Fibroblast of skin of right biceps (primary cell): ENCODE measurements at places on chromosomes 5 and 9.

DNA sequence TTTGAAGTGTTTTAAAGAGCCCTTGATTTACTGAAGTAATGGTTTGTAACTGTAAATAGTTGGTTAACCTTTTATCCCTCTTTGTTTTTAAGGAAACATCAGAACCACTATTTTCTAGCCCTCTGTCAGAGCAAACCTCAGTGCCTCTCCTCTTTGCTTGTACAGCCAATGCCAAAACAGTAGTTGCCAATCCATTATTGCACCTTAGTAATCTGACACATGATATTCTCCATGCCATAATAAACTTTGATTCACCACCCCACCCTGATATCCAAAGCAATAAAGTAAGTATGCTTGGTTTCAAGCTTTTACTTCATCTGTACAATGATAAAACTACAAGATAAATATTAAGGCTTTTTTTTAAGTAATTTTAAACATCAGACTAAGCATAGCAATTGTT lies 100.8 kb downstream of the DMXL1 start:
- DNase-seq, result no peak

GRCh38 chr9:98605116-98605515 lies 103.6 kb downstream of the GABBR2 start:
- no peak for DNase-seq

GRCh38 chr9:114806526-114806900 lies 674 bp upstream of the TNFSF15 start:
- DNase-seq, result no peak

DNA sequence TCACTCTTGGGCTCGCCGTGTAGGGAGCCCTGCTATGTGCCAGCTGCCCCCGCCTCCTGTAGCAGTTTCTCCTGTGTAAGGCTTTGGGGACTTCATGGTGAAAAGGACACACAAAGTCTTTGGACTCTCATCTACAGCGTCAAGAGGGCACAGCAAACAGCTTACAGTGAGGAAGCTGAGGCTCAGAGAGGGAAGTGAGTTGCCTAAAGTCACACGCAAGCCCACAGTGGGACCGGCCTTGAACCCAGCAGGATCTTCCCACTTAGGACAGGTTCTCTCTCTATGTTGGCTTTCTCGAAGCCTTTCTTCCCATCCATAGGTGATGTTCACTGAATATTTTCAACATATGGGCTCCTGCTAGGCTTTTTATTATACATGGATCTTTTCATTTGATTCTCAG lies 9.8 kb upstream of the PRRX2 start:
- no peak for DNase-seq

DNA sequence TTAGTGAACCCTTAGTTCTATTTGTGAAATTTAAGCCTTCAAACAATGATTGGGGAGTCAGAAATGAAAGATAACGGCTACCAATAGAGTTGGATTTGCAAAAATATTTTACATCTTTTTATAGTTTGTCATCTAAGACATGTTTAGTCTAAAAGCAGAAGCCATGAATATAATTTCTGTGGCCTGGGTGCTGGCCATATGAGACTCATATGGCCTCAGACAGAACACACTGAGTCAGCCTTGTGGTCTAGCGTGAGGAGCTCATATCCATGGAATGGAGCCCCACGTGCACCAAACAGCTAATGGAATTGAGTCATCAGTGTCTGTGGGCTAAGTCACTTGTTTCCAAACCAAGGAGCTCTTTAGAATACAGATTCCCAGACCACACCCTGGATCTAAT lies 240.7 kb upstream of the NREP start:
- peak; percentile 100 for DNase-seq

GRCh38 chr9:130199605-130200004 lies 27.4 kb downstream of the NCS1 start:
- DNase-seq, result peak; percentile 64

- DNase-seq, result no peak
Observed at GRCh38 chr5:45437752-45438151, 258.4 kb downstream of the HCN1 start.

- no peak for DNase-seq
Observed at GRCh38 chr5:159241946-159242552, 21.0 kb upstream of the UBLCP1 start.

GRCh38 chr9:523444-523843 lies 308.8 kb downstream of the DOCK8 start:
- no peak for DNase-seq

GRCh38 chr5:75081510-75081909 lies 29.2 kb upstream of the GCNT4 start:
- DNase-seq, result no peak

GRCh38 chr5:154138701-154139100 lies 51.8 kb upstream of the GALNT10 start:
- DNase-seq, result peak; percentile 11

DNA sequence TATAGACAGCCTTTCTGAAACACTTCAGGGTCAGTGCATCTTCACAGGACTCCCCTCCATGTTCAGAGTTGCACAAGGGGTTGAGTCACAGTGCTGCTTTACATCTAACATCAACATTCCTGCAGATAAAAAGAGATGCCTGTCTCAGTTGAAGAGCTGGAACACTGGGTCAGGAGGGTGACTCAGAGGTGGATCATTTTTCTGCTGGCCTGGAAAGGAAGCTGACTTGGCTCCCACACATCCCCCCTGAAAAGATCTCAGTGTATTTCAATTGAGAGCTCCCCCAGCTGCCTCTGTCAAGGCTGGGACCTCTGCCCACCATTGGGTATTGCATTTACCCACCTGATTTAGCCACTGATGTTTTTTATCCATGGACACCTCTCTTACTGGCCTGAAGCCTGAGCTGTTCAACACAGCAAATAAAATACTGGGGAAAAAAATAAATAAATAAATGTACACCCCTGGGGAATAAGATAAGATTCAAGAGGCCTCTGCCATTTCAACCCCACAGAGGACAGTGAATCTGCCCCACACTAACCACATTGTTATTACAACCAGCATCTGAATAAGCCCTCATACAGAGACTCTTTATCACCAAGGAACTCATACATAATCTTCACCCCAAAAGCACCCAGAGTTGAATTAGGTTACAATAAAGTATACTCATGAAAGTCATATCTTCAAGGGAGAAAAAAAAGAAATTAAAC lies 716.4 kb downstream of the SEMA5A start:
- peak; percentile 99 for DNase-seq

DNA sequence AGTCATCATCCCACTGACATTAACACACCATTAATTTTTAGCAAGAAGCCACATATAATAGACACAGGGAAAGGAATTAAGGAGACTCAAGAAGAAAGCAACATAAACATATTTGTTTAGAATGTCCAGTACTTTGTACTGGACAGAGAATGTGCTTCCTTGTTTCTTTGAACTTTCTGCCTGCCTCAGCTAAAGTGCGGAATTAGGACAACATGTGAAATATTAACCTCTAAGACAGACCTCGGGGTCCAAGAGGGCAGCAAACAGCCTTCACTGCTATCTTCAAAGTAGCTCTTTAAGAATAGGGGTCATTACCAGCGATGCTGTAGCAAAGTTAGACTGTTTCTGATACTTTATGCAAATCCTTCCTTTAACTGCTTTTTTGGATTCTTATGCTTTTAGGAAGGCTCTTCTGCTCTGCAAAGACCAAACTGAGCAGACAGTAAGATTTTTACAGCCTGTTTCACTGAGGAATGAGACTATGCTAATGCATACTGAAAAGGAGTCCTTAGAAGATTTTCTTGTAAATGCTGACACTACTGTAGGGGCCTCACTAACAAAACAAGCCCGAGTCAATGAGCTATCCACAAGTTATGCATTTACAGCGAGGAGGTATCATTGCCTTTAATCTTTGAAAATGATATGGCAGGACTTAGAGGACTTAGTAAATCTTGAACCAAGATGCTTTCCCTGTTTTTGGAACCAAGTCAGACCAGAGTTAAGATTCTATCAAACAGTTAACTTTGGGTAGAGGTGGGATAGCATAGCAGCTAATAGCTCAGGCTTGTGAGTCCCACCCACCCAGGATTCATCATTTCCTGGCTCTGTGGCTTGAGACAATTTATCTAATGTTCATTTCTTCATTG lies 23.8 kb downstream of the DAB2 start:
- peak; percentile 72 for DNase-seq

GRCh38 chr5:168364750-168365550 lies 73.5 kb downstream of the WWC1 start:
- DNase-seq, result peak; percentile 62

- DNase-seq, result no peak
Observed at GRCh38 chr9:125472562-125472925, 210.9 kb downstream of the GAPVD1 start.

DNA sequence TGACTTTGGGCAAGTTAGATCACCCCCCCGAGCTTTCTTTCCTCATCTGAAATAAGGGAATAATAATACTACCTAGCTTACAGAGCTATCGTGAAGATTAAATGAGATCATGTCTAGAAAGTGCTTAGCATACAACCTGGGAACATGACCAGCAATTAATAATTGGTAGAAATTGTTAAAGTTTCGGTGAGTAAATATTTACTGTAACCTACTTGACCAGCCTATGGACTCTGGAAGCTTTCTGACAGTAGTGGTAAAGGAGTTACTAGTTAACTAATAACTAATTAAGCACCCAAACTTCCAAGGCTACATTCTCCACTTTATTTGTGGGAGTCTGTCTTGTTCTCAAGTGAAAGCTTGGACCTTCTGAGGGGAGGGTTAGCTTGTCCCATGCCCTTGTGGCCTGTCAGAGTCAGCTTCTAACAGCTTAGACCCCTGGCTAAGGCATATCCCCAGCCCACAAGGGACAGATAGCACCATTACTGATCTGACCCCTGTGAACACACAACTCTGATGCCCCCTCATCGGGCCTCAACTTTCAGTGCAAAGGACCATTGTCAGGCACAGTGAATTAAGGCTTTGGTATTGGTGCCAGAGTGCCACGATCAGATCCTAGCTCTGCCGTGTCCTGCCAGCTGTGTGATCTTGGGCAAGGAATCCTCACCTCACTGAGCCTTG lies 58.7 kb upstream of the SAP30L start:
- DNase-seq, result no peak

- peak; percentile 74 for DNase-seq
Observed at GRCh38 chr9:3043369-3043768, 199.5 kb upstream of the PUM3 start.

GRCh38 chr5:131364507-131365050 lies 100.7 kb downstream of the CDC42SE2 start:
- no peak for DNase-seq

GRCh38 chr5:140225396-140225795 lies 50.4 kb downstream of the CYSTM1 start:
- DNase-seq, result no peak

DNA sequence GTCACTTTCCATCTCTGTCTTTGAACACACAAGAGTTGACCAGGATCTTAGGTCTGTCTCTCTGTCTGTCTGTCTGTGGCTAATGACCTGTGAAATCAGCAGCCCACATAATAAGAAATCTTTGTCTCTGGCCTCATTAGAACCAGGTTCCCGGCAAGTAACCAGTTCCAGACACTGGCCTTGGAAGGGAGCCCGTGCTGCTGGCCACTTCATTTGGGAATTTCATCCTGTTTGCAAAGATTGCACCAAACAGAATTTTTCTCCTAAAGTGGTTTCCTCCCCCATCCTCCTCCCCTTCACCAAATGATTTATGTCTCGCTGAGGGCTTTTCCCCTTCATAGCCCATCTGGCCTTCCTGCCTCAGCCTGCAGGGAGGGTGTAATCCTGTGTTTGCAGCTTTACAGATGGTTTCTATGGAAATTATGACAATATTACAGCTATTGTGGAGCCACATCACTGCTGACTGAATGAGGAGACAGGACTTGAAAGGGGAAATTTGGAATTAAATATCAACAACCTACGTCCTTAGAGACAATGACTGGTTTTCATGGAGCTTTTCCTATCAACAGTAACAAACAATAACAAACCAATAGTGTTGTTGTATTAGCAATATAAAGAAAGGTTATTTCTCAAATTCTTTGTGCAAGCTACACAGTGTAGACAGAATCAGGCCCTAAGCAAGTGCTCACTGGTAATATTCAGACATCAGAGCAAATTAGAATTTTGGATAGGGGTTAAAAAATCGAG lies 25.7 kb downstream of the DPYSL3 start:
- peak; percentile 99 for DNase-seq

- DNase-seq, result no peak
Observed at GRCh38 chr5:122371511-122372151, 59.6 kb downstream of the SNCAIP start.

GRCh38 chr9:93077811-93078210 lies 18.2 kb upstream of the CARD19 start:
- DNase-seq, result no peak

DNA sequence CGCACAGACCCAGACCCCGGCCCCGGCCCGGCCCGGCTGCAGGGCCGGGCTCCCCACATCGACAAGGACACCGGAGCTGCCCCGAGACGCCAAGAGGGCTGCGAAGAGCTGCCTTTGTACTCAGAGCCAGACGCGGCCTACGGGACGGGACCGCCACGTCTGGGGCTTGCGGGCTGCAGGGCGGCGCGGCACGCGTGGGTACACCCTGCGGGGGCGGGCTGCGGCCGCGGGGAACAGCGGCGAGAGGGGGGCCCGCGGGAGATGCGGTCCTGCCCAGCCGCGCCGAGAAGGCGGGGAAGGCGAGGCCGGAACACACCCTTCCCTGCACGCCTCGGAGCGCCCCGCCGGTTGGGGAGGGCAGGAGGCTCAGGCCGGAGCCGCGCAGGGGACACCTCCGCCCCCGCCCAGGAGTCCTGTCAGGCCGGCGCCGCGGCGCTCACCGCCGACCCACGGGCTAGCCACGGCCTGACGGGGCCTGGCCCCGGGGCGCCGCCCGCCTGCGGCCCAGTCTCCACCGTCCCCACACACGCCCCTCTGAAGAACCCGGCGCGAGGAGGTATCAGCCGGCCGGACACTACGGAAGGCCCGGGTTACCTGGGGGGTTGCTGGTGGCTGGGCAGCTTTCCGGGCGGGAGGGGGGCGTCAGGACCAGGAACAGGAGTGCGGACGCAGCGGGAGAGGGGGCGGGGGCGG lies 478 bp downstream of the RAB14 start:
- DNase-seq, result no peak

DNA sequence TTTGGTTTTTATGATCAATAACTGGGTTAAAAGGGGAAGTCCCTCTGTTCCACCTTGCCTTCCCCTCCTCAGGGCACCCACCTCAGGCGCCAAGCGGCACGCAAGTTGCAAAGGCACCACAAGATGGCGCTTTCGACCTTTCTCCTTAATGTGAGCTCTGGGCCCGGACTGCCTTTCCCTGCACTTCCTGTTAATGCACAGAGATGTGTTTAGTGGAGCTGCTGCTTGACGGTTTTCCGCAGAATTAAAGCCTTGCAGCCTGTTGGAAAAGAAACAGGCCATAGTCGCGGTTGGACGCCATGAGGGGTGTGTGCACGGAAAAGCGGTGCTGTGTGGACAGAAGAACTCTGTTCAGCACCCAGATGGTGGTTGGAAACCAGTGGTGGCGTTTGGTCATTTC lies 17.9 kb downstream of the CXCL14 start:
- DNase-seq, result peak; percentile 77

GRCh38 chr5:58246461-58246944 lies 213.4 kb downstream of the PLK2 start:
- peak; percentile 49 for DNase-seq

DNA sequence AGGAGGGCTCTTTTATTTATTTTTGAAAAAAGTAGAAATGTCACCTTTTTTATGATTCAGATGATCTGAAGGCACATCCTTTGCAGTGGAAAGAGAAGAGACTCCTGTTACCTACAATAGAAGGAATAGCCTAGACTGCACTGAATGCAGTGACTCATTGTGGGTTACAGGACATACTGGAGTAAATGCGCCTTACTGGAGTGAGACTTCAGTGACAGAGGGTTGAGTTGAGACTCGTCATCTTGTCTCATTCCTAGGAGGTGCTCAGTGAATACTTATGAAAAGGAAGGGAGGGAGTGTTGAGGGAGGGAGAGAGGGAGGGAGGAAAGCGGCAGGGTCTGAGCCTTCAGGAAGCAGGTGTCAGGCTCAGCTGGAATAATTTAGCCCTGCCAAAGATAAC lies 25.2 kb downstream of the ANKRA2 start:
- DNase-seq, result peak; percentile 81

- DNase-seq, result peak; percentile 47
Observed at GRCh38 chr9:108704156-108704852, 151.5 kb downstream of the ACTL7B start.
